Stimulated activated CD8-positive, alpha-beta memory T cell treated with anti-CD3 and anti-CD28 coated beads, Interleukin-2, amount 100 ng/mL, for 1 hour (primary cell): ENCODE measurements at places on chromosomes 5 and 9.

- DNase-seq, result no peak
Measured at GRCh38 chr9:79977074-79977435, 405.3 kb downstream of the TLE4 start.

DNA sequence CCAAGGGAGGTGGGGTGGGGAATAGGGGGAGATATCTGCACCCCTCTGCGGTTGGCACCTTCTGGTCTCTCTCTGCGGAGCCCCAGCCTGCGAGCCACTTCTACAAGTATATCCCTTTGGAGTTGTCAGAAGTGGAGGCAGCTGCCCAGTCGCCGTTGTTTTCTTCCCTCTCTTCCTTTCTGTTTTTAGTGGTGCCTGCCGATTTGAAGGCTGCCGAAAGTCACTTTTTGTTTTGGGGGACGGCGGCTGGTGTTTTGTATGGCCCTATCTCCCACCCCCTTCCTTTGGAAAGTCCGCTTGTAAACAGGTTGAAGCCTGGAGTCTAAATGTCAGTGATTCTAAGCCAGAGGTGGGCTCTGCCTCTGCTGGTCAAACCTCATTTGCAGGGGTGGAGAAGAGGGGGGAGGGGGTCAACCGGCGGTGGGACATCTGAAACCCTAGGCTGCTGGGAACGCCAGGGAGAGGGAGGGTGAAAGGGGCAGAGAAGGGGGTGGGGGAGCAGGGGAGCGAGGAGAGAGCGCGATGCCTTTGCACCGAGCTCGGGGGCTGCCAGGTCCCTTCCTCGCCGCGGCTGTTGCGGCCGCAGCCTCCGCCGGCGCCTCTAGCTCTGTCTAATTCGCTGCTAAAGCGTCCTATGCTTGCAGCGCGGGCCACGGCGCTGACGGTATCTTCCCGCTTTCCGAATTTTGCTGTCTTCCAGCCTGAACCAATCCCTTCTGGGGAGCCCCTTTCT, at the start of gene FGF10:
TSS of gene FGF10 (minus strand) at position 331 of the 733 bp plus-strand sequence. CDS start 738 bp downstream, outside the sequence.
- no peak for DNase-seq

- no peak for DNase-seq
Measured at GRCh38 chr9:4674783-4675182, 4.6 kb upstream of the CDC37L1 start.

DNA sequence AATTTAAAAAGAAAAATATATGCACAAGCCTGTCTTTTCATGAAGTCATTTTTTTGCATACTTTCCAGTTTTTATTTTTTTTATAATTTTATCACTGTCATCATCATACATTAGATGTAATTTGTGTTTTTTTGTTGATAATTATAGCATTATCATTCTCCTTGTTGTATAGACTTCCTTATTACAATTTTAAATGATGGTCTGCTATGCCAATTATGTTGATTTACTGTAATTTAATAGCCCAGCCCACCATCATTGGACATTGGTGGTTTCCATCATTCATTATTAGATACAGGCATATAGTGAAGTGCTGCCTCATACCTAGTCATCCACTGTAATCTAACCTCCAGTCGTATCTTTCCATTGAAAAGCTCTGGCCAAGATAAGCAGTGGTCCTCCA, 3.8 kb upstream of the TJP2 start:
- DNase-seq, result no peak

- DNase-seq, result no peak
Measured at GRCh38 chr5:61274511-61274911, 57.5 kb upstream of the ZSWIM6 start.

GRCh38 chr5:54457094-54457862, 1.8 kb downstream of the HSPB3 start:
- no peak for DNase-seq

DNA sequence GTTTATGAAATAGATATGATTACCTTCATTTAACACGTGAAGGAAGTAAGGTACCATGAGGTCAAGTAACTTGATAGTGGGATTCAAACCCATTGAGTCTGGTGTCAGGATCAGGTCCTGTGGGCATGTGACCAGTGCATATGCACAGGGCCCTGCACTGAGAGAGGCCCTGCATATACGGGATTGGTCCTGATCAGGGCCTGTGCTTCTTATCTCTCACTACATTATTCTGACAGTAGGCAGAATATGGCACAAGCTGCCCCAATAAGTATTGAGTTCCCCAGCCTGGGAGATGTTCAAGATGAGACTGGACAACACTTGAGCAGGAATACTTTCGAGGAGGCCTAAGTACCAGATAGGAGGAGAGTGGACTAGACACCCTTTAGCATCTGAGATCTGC, 44.0 kb downstream of the GALNT10 start:
- DNase-seq, result no peak
